ENCODE measurements at places on chromosomes 5 and 9. TPM values are rescaled to one million over a fixed set of nuclear protein-coding genes. Genes with fewer than 3 reads are reported as not detected.

Gene LECT2
- total RNA-seq: not detected

Gene OR2V1
- total RNA-seq: not detected

Gene AQP7
- 466 TPM for total RNA-seq

DNA sequence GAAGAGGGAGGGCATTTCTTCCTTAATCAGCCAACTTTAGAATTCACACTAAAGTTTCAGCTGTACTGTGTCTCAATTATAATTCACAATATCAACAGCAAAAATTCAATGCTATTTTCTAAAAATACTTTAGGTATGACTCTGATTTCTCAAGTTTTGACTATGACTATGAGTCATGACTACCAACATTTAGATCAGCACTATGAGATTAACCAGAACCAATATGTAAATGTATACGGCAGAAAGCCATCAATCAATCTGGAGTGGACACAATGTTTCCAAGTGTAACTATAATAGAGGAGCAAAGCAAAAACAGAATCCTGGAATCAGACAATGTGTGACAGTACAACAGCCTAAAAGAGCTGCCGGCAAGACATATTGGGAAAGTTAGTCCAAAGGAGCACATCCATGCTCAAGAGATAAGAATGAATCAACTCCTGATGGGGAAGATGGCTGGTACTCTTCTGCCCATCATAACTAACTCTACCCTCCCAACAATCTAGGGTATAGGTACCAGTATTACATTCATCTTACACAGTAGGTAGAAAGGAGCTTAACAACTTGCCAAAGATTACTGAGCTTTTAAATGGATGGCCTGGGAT lies 294.4 kb downstream of the SEMA5A start:
- no peak for DNase-seq

DNA sequence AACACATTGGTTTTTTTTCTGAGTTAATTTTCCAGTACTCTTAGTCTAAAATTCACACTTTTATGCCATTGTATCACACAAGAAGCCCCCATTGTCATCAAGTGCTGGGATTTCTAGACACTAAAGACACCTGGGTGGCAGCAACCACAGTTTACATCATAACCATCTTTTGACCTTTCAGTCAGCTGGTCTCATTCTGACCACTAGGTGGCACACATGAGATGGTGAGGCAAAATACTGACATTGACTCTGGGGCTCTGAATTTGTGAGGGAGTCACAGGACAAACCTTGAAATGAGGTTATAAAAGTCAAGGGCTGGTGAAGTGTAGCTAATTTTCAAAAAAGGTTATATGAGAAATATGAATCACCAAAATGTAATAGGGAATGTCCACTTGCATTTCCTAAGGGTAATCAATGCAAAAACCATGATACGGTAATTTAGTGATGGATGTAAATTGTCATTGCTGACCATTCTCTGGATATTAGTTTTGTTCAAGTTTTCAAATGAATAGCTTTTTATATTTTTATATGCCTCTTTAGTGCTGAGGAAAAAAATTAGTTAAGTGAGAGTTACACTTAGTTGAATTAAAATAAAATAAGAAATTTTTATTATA lies 229.4 kb downstream of the DMAC1 start:
- DNase-seq: peak; percentile 32

DNA sequence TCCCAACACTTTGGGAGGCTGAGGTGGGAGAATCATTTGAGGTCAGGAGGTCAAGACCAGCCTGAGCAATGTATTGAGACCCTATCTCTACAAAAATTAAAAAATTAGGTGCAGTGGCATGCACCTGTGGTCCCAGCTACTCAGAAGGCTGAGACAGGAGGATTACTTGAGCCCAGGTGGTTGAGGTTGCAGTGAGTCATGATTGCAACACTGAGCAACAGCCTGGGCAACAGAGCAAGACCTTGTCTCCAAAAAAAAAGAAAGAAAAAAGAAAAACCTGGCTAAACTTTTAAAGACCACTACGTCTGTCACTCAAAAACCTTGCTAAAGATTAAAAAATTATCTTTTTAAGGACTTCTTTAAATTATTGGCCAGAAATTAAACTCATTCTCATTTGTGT lies 59.8 kb upstream of the ABCA1 start:
- DNase-seq: no peak

- no peak for DNase-seq
These were observed 242.0 kb upstream of the CDH18 start for GRCh38 chr5:20230010-20230409.

All from omental fat pad (tissue), 4 donors.